ENCODE measurements at places on chromosomes 4 and X. TPM values are rescaled to one million over a fixed set of nuclear protein-coding genes. Genes with fewer than 3 reads are reported as not detected.

DNA sequence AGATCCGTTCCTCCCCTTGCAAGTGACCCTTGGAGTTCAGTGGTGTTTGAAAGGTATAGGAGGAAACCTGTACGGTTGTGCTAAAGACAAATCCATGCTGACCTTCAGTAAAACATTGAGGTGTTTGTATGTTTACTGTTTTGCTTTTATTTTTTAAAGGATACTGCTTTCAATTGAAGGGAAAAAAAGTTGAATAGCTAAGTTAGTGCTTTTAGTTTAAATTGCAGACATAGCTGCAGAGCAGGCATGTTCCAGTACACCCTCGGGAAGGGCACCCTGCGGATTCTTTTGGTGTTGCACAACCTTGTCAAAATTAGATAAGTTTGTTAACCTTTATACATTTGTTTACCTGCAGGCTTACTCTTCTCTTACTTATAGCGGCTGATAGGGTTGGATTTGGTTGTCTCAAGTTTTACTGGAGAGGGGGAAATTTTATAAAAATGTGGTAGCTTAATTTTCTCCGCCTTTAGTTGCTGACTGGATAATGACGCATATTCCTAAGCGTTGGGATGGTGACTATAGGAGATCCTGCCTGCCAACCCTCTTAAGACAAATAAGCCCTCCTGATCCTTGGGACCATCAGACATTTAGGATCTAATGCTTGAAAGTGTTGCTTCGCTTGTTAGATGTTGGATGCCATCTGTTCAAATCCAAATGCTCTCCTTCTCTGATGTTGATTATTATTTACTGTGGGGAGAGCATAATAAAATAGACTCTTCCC lies 2.0 kb downstream of the RAPGEF2 start:
- no peak for DNase-seq

DNA sequence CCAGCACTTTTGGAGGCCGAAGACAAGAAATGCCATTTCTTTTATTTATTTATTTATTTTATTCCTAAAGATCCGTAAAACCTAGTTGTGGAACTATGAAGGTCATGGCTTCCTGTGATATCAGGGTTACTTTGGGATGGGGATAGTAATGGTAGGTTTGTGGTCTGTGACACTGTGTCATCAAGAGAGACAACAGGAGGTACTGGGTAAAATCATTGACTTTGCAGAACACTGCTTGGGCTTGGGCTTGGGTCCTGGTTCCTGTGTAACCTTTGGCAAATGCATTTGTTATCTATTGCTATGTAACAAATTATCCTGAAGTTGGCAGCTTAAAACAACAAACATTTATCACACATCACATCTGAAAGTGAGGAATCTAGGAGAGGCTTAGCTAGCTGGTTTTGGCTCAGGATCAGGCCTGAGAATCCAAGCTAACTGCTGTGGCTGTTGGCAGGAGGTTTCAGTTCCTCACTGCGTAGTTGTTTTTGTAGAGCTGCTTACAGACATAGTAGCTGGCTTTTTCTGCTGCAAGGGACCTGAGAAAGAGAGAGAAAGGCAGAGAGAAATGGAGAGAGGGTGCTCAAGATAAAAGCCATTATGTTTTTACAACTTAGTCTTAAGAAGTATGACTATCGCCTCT lies 576.4 kb upstream of the SLIT2 start:
- no peak for DNase-seq

TMSB15B gene
- polyA plus RNA-seq = 8.9 TPM

DNA sequence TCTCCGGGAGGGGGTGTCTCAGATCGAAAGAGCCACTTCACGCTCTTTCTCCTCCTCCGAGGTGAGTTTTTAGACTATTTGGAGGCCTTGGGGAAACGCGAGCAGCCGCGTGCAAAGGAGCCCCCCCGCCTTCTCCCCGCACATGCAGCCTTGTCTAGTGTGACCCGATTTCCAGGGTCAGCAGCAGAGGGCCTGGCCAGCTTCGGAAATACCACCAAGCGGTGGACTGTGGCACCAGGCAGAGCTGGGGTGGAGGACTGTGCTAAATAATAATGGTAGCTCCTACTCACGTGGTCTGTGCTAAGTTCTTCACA lies 79.3 kb upstream of the BCOR start:
- no peak for DNase-seq

GRCh38 chrX:3501833-3502535 lies 155.5 kb upstream of the MXRA5 start:
- DNase-seq = no peak

ARR3 gene
- 0.43 TPM for polyA plus RNA-seq

DNA sequence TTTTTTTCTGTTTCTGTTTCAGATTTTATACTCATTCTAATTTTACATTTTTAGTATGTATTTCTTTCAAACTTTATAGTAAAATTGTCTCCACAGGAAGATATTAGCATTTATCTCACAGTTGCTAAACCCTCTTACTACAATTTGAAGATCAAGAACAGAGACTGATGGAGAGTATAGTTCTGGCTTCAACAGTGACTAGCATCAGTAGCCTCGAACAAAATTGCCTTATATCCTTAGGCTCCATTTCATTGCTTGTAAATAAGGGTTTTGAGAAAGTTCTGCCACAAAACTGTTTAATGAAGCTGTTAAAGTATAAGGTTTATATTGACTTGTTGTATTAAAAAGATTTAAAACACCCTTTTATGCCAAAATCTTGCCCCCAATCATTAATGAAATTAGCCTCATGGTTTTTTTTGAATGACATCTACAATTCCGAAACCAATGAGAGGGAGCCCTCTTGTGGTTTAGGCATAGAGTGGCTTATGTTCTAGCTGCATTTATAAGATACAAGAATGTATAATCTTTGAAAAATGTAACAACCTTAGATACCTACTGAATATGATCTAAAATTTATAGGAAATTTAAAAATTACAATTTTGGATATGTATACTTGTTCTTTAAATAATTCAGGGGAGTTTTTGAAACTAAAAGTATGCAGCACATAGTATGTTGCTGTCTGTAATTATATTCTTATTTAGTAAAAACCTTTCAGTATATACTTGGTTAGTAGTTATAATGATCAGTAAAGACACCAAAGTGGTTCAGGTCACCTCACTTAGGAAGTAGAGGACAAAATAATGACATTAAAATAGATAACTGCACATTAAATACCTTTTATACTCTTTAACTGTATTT lies 109.8 kb upstream of the HPGD start:
- DNase-seq = peak; percentile 14

GRCh38 chrX:114580336-114580735 lies 3.5 kb upstream of the HTR2C start:
- DNase-seq = no peak

DNA sequence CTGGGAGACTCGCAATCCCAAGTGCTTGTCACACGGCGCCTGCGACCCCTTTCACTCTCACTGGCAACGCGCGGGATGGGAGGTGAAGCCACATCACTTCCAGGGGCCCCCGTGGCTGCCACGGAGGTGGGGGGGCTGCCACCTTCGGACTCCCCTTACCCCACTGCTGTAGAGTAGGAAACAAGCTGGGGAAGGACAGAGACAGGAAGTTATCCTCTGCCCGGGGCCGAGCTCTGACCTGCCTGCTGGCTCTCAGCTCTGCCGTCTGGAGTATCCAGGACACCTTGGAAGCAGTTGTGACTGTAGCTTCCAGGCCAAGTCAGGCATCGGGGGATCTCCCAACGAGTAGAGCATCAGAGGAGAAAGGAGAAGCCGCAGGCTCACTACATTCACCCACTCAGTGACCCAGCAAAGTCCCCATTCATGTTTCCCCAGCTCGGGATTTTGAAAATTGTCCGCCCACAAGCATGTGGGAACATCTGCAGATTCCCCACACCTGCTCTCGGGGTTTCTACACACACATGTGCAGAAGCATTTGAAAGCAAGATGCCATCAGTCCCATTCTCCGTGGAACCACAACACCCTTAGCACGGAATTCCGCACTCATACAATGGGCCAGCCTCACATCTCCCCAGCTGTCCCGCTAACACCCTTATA lies 10.8 kb downstream of the PDZD4 start:
- DNase-seq = no peak

GRCh38 chr4:181225616-181226261 lies 1017.5 kb upstream of the TENM3 start:
- no peak for DNase-seq

GSPT2 gene
- polyA plus RNA-seq = 8.0 TPM

DNA sequence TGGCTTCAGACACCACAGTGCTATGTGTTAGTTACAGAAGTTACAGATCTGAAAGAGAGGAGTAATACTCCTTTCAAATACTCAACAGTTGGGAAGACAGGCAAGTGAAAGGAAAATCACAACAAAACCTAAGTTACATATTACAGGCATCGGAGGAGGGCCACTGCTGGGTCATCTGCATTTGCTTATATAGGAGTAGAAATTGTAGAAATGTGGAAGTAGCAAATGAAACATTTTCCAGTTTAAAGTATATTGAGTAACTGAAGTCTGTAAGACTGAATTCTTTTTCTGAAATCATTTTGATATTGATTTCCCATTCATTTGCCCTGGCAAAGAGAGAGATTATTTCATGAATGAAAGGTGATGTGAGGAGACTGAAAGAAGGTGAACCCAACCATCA lies 201.7 kb downstream of the SPRY1 start:
- no peak for DNase-seq

S100G gene
- not detected for polyA plus RNA-seq

GRCh38 chr4:40066651-40067050 lies 10.0 kb downstream of the N4BP2 start:
- no peak for DNase-seq

GRCh38 chr4:4386296-4386735 lies 586 bp upstream of the NSG1 start:
- no peak for DNase-seq

F9 gene
- not detected for polyA plus RNA-seq

DNA sequence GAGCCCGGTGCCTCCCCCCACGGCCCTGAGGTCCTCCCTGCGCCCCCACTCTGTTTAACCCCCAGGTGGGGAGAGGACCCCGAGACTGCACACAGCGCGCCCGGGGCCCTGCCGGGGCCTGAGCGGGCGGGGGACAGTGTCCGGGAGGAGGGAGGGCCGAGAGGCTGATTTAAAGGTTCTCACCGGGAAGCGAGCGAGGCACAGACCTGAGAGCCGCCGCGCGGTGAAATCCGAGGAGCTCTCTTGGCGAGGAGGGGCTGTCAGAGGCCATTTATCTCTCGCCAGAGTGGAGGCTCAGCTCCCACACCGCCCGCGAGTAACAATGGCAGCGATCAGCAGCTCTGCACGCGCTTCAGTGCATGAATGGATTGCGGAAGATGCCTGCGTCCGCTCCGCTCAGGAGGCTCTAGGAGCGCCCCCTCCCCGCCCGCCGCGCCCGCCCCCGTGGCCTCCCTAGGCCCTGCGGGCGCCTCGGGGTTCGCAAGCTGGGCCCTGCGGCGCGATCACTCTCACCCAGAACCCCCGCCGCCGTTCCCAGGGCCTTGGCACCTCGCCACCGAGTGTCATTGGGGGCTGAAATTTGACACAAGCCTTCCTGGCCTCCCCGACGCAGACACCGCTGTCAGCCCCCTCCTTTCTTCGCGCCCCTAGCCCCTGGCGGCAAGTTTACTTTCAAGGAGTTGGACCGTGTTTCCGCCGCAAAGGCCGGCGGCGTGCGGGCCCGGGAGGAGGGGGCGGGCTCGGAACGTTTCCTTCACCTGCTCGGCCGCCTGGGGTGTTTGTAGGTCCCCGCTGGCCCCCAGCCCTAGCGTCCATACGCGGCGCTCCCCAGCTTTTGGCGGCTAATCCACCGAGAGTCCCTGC lies 48.7 kb upstream of the BCOR start:
- DNase-seq = no peak

- no peak for DNase-seq
These were observed 103.1 kb upstream of the DCLK2 start for GRCh38 chr4:149975172-149975571.

DNA sequence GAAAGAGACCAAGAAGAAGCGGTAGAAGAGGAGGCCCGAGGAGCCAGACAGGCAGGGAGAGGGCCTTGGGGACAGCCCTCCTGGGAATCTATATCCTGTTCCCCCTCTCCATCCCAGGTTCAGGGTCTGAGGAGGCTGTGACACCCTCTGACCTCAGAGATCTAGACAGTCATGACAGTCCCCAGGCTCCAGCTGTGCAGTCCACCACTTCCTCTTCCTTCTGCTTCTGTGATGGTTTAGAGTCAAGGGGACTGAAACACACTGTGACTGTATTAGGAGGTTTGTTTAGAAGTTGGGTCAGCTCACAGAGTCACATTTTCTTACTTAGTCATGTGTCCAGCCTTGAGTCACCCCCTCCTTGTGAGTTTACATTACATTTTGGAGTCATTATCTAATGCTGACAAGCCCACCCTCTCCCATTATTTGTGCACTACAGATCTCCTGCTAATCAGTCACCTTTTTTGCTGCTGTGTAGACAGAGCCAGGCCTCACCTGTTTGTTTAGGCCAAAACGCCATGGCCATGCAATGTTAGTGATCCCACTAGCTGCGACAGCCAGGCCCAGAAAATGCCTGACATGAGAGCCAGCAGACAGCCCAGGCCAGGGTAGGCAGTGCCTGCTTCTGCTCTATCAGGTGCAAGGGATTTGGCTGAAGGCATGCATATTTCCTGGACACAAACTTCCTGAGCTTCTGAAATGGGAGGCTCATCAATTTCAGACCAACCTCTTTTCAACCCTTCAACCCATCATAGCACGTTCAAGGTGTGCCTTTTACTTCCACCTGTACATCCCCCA lies 26.0 kb downstream of the MANBA start:
- peak; percentile 14 for DNase-seq

PLA2G12A gene
- polyA plus RNA-seq = 17.5 TPM

NXF2 gene
- polyA plus RNA-seq = not detected

ANOS1 gene
- polyA plus RNA-seq = 27.7 TPM

SHISA3 gene
- polyA plus RNA-seq = 3.7 TPM

GTPBP6 gene
- polyA plus RNA-seq = 46.9 TPM

DNA sequence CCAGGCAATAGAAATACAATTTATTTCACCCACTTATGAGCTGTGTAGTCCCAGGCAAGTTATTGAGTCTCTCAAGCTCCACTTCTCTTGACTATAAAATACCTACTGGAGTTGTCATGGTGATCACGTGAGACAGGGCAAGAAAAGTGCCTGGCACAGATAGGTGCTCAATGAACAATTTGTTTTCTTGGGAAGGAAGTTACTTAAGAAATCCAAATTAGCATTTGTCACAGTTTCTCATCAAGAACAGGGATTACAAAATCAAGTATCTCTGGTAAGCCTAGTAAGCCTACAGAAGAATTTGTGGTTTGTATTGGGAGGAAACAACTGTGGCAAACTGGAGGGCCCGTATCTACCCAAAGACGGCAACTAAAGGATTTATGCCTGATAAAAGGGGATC lies 37.5 kb upstream of the RASGEF1B start:
- DNase-seq = no peak

CSAG3 gene
- polyA plus RNA-seq = not detected

- DNase-seq = no peak
These were observed 108.4 kb downstream of the ANTXR2 start for GRCh38 chr4:79964400-79965211.

DNA sequence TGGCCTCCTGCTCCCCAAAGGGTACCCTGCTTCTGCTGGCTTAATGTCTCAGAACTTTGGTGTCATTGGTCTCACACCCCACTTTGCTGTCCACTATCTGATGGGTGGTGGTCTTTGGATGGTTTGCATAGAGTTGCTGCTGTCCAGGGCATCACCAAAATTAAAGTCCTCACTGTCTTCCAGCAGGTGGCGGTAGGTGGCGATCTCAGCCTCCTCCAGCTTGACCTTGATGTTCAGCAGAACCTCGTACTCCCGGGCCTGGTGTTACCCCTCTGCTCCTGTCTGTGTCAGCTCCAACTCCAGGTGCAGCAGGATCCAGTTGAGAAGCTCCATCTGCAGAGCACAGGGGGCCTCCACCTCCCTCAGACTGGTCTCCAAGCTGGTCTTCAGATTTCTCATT lies 1169.5 kb upstream of the PABPC4L start:
- no peak for DNase-seq

GRCh38 chrX:123155327-123155726 lies 28.8 kb upstream of the GRIA3 start:
- no peak for DNase-seq

GRCh38 chr4:159146488-159146887 lies 43.6 kb downstream of the RAPGEF2 start:
- DNase-seq = no peak

ATOH1 gene
- not detected for polyA plus RNA-seq
